Cortex of kidney (tissue), 1 donor: ENCODE measurements at places on chromosomes 1 and 21.

- DNase-seq = no peak
Measured at GRCh38 chr1:108033550-108033951, 68.6 kb upstream of the VAV3 start.

DNA sequence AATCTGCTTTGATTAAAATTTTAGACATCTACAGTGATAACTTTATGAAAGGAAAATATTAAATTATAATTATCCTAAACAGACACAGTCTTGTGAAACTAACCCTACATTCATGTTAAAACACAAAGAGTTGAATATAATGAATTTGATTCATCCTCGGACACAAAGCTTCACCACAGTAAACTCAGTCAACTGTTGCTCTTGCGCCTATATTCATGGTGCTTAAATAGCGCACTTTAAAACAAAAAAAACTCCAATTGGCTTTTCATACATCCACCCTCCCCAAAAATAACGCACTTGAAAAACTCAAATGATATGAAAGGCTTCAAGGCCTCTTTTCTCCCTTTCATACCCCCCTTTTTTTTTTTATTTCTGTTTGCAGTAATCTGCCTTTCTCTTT is 260.3 kb downstream of the FAF1 start:
- no peak for DNase-seq

DNA sequence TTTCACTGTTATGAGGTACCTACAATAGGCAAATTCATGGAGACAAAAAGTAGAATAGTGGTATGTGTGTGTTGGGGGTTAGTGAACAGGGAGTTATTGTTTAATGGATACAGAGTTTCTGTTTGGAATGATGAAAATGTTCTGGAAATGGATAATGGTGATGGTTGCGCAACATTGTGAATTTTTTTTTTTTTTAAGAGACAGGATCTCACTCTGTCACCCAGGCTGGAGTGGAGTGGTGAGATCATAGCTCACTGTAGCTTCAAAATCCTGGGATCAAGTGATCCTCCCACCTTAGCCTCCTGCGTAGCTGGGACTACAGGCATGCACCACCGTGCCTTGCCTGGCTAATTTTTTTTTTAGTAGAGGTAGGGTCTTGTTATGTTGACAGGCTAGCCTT is 34.5 kb upstream of the TRABD2B start:
- no peak for DNase-seq

DNA sequence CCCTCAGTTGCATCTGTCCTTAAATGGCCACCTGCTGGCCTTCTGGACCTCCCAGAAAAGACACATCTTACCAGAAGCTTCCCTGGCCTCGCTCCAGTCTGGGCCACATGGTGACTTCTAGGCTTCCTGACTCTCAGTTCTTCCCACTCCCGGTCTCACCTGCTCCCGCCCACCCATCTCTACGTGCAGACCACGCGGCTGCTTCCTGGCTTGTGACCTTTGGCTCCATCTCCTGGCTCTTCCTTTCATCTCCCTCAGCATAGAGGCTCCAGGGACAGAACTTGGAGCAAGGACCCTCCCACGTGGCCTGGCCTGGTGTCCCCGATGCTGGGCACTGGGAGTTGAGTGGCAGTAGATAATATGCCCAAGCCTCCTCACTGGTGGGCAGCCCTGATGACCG is 124.9 kb upstream of the IRF2BP2 start:
- no peak for DNase-seq

- no peak for DNase-seq
Measured at GRCh38 chr1:201418461-201418860, 3.1 kb downstream of the TNNI1 start.

DNA sequence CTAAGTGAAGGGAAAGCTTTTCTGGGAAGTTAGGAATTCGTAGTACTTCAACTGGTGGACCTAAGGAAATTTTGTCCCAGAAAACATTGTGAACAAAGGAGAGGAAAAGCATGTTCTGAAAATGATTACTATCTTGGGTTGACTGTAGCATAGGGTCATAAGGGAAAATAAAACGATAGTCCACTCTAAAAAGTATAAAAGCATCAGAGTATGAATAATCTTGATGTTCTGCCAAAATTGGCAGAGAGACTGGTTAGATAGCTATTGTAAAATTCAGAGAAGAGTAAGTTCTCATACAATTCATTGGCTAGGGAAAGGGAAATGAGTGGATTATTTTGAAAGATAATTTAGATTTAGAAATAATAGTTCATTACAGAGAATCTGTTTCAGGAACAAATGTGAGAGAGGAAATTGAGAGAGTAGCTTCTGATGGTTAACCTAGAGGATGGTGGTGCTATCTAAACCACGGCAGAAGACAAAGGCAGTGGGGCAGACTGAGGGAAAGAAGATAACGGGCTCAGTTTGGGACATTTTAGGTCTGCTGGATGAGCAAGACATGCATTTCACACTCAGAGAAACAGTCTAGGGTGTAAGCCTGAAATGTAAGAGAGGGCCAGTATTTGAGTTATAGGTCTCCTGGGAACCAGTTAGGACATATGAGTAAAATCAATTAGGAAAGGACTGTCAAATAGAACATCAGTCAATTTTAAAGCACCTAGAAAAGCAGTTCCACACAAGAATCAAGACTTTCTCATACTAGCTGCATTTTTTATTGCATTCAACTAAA is 799.3 kb upstream of the CXADR start:
- no peak for DNase-seq

GRCh38 chr1:186175588-186175987 is 199.5 kb downstream of the TPR start:
- no peak for DNase-seq

- DNase-seq = no peak
Measured at GRCh38 chr1:201205036-201205435, 14.4 kb downstream of the IGFN1 start.

- no peak for DNase-seq
Measured at GRCh38 chr1:184892116-184892515, 82.2 kb downstream of the NIBAN1 start.

DNA sequence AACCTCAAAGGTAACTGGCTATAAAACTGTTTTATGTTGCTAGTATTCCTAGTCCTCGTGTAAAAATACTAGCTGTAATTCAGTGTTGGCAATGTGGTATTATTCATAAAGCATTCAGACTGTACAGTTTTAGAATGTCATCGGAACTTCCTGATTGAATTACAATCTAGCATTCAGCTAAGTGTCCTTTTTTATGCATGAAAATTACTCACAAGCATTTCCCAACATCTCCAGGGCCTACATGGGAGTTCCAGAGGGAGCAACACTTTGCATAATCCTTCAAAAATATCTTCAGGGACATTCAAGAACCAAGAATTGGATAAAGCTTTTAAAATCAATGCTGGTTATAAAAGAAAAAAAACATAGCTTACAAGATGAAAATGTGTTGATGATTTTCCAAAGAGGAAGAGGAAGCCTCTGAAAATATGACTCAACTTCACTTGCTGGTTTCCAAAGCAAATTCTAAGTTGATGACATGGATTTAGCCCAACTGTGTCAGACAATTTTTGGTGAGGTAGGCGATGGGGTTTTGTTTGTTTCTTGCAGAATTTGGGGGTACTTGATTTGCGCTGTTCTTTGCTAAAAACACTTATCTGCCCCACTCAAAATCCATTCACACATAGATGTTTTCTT is 137.8 kb downstream of the SLC44A5 start:
- DNase-seq = no peak
